ENCODE measurements at places on chromosomes 4 and X. TPM values are rescaled to one million over a fixed set of nuclear protein-coding genes. Genes with fewer than 3 reads are reported as not detected.

KCND1 gene
- 1.1 TPM for total RNA-seq

RBMXL3 gene
- total RNA-seq = not detected

PDCL2 gene
- not detected for total RNA-seq

EIF4E gene
- total RNA-seq = 126 TPM

ART3 gene
- total RNA-seq = not detected

MAB21L2 gene
- total RNA-seq = not detected
